ENCODE measurements at places on chromosomes 12 and 14.

DNA sequence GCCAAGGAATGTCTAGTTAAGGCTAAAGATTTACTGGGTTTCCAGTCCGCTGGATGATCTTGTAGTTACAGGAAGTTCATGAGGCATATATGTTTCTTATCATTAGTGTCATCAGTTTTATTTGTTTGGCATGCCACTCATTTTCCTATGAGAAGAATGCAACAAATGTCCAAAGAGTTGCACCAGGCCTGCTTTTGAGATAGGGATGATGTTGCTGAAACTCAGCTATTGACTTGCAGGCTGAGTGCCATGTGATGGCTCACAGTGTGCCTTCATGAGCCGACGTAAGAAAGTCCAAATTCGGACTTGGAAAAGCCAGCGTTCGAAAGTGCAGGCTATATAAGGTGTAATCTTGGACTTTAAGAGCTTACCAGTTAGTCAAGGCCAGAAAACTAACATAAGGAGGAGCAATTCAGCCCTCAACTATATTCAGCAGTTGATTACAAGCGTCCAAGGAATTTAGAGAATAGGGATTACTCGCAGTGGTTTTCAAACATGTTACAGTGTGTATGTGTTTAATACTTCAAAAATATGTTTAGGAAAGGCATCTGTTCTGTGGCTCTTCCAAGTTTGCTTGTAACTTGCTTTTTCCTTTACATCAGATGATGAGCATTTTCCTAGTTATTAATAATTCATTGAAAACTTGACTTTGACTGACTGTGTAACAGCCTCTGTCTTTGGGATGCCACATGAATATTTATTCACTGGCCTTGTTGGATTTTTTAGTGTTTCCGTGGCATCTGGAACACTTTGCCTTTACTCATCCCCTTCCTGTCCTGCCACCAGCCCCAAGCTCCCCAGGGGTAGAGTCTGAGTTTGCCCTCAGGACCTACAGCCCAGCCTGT is 101.3 kb downstream of the LGMN start:
- DNase-seq = peak; percentile 56

GRCh38 chr12:89856431-89856830 is 147.8 kb upstream of the ATP2B1 start:
- DNase-seq = no peak

GRCh38 chr12:53564941-53565340 is 57.7 kb upstream of the NPFF start:
- DNase-seq = no peak

- DNase-seq = no peak
Measured at GRCh38 chr14:32049361-32050088, 27.6 kb upstream of the ARHGAP5 start.

DNA sequence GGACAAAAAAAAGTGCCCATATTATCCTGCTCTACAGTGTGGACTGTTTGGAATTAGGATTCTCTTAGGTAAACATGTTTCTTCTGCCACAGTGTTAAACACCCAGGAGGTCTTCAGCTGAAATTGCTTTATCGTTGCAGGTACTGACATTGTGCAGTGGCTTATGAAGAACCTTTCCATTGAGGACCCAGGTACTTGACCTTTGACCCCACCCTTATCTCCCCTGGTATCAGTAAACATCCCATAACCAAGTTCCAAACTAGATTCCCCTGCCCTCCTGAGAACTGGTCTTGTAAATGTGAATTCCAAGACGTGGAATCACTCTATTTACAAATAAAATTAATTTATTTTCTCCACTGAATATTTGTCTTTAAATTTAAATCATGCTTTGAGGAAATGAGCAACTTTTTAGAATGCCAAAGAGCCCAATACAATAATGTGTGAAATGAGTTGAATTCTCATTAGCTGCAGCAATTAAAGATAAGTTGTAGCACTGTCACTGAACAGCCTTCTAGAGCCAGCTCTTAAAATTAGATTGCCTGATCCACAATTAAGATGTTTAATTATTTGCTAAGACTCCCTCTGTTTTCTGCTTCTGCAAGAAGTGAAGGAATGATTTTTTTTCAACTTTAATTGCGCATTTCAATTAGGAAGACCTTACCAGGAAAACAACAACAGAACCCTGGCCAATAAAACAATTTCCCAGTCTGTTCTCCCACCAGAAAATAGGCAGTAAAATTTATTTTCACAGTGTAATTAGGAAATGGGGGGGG is 439.3 kb downstream of the DPF3 start:
- no peak for DNase-seq

- DNase-seq = no peak
Measured at GRCh38 chr12:132154341-132154761, 10.1 kb downstream of the NOC4L start.

GRCh38 chr12:5534426-5535199 is 102.7 kb downstream of the NTF3 start:
- no peak for DNase-seq

- no peak for DNase-seq
Measured at GRCh38 chr14:93905623-93906022, 21.5 kb upstream of the FAM181A start.

- no peak for DNase-seq
Measured at GRCh38 chr12:108635201-108635996, 1.7 kb upstream of the SELPLG start.

DNA sequence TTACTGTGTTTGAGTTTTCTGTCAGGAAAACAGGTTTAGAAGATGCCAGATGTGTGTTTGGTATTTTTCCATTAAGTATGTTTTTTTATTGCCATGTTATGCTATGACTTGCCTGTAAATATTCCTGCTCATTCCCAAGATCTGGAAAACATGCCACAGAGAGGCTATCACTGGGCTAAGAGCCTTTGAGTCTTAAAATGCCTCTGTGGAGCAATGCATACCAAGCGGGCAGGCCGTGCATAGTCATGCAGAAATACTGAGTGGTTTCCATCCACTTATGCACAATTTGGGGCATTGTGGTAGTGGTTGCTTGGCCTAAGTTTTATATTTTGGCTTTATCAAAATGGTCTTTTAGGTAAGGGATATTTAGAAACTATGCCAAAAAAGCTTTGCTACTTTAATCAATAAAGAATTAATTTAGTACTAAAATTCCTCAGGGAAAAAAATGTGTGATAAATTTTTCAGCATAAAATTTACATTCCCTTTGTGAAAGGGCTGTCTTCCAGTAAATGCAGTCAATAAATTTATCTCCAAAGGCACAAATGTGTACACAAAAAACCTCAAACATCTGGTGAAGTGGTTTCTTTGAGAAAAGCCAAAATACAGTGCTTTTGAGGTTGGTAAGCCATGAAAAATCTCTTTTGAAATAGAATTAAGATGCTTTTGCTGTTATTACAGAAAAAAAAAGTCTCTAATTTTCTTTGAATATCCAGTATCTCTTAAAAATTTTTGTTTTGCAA is 341.3 kb upstream of the FBXO33 start:
- DNase-seq = no peak

DNA sequence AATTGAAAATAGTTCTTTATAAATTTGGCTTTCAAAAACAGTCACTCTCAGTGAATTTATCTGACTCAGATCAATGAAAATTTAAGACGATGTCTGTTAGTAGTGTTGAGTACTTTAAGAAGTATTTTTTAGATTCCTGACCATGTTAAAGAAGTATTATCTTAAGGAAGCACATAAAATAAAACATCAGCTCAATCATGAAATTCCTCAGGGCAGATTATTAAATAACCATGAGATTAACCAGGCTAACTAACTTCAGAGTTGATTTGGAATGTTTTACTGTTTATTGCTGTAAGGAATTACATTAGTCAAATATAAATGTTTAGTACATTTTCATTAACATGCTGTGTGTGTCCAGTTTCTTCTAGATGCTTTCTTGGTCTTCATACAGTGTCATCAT is 160.2 kb downstream of the PELI2 start:
- no peak for DNase-seq

DNA sequence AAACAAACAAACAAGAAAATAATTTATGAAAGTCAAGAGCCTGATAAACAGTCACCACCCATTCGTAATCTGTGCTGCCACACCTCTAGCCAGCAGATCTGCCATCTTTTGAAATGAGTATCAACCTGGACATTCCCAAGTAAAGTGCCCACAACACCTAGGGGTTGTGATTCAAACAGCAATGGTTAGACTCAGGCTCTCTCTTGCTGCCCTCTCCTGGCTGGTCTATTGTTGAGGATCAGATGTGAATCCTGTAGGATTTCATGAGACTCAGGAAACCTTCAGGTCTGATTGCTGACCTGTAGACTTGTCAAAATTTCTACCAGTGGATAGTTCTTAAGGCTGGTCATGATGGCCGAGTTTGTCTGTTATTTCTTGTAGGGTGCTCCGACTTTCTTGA is 26.8 kb downstream of the DGLUCY start:
- DNase-seq = no peak

DNA sequence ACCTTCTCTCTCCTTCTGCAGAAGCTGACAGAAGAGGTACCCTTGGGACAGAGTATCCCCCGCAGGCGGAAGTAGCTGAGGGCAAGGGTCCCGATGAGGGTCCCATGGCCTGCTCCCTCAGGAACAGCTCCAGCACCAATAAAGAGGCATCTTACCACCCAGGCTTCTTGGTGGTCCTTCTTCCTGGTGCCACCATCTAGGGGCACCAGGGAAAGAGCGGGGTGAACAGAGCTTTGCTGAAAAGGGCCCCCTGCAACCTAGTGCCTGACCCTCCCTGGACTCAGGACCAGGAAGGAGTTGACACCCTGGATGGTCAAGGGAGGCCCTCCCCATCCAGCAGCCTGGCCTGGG is 591 bp upstream of the IRF9 start:
- DNase-seq = no peak

- DNase-seq = no peak
Measured at GRCh38 chr14:90293766-90294730, 37.7 kb downstream of the NRDE2 start.

GRCh38 chr14:40318211-40318719 is 886.0 kb upstream of the FBXO33 start:
- DNase-seq = no peak

DNA sequence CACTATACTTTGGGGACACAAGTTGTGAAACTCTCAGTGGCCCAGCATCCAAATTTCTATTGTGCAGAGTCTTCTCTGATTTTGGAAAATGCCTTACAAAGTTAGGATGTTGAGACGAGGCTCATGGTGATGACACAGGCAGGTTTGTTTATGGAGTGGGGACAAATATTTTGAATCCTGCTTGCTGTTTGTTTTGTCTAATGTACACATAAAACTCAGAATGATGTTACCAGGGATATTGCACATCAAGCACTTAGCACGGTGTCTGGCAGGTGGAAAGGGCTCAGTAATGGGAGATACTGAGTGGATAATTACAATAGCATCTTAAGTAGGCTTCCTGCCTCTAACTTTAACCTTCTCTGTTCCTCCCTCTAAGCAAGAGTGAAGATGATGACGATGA is 628.9 kb upstream of the TBX3 start:
- no peak for DNase-seq

DNA sequence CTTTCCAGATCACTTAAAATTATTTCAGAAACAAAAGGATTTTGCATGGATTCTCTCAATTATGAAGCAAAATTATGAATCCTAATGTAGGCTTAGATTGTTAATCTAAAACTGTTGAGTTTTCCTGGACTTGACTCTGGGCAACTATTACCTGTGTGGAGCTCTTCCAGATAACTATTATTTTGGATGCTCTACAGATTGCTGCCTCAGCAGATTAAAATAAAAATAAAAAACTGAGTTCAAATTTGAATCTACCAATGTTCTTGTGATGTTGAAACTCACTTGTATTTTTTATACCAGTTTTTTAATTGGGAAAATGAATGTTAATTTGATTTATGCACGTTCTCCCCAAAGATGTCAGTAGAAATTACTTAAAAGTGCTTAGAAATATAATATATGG is 120.5 kb upstream of the NAV3 start:
- DNase-seq = no peak

DNA sequence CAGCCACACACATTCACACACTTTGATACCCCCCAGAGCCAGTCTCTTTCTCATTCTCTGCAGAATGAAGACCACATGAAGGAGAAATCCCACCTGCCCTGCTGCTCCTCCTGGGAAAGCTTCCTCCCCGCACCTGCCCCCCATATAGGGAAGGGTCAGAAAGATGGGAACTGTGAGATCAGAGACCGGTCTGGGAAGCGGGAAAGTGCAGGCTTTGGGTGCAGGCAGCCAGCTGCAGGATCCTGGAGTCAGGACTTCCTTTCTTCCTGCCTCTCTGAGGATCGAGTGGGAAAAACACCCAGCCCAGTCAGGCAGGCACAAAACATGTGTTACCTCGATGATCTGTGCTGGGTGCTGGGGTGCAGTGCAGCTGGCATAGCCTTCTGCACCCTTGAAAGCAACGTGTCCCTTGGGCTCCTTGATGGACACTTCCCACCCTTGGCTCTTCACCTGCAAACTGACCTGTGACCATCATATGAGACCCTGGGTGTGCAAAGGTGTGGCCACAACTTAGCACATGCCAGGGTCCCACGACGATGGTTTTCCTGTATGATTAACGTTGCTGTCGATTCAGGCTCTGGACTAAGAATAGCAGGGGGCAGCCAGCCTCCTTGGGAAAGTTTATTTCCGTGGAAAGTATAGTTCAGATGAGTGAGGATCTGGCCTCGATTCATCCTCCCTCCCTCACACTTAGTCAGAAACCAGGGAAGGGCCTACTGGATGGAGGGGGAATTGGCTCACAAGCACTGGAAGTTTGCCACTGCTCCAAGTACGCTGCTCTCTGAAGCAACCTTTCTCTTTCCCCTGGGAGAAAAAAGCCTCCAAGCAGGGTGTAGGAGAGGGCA is 105.4 kb upstream of the MED13L start:
- DNase-seq = peak; percentile 96

DNA sequence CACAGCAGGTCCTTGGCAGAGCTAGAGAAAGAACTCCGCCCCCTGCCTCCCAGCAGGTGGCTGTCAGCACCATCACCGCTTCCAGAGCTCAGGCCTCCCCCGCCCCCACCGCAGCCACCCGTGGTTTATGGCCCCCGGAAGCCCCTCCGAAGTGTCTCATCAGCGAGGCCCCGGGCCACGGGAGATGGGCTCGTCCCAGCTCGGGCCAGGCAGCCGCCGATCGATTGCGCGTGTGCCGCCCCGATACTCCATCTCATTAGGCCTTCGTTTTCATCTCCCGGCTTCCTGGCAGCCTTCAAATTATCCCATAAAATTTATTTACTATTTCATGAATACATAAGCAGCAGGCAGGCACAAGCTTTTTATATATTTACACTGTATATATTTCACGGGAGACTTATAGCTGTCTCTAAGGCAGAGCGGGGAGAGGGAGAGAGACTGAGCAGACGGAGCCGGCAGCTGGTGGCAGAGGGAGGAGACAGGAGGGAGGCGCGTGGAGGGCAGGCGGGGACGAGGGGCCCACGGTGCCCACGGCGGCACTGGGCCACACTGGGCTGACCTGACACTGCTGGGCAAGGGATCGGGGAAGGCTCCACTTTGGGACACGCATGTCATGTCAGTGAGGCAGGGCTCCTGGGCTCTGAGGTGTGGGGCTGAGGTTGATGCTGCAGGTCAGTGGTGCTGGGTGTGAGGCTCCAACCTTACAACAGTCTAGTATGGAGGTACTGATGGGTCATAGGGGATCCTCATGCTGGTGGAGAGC is 241.2 kb downstream of the RBM19 start:
- no peak for DNase-seq

Measured in fibroblast of the conjunctiva (primary cell).